ENCODE measurements at places on chromosomes 2 and 18. TPM values are rescaled to one million over a fixed set of nuclear protein-coding genes. Genes with fewer than 3 reads are reported as not detected.

Gene KIF1A
- total RNA-seq = 0.71 TPM

Gene HOXD10
- total RNA-seq = not detected

Gene UGT1A7
- total RNA-seq = not detected

- DNase-seq = no peak
These were observed 42.5 kb downstream of the SPATS2L start for GRCh38 chr2:200348897-200349563.

Gene SULT1C2
- not detected for total RNA-seq

DNA sequence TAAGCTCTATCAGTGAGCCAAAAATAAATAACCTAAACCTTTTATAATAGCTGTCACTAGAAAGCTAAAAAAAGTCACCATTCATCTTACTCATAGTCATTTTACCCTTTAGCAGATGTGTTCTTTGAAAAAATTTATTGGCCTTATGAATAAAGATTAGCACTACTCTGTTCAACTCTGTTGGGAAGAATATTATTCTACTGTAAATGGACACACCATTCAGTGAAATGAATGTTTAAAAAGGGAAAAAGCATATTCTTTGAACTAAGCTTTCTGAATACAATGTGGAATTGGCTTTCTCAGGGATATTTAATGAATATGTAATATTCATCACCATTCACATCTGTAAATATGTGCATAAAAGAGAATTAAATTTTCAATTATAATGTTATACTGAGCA lies 422.0 kb downstream of the CBLN2 start:
- DNase-seq = no peak

- no peak for DNase-seq
These were observed 380.9 kb upstream of the GYPC start for GRCh38 chr2:126275098-126275497.

- DNase-seq = no peak
These were observed 257.9 kb downstream of the THSD7B start for GRCh38 chr2:137023205-137023604.

- DNase-seq = no peak
These were observed 164.5 kb upstream of the DNMT3A start for GRCh38 chr2:25506226-25506625.

DNA sequence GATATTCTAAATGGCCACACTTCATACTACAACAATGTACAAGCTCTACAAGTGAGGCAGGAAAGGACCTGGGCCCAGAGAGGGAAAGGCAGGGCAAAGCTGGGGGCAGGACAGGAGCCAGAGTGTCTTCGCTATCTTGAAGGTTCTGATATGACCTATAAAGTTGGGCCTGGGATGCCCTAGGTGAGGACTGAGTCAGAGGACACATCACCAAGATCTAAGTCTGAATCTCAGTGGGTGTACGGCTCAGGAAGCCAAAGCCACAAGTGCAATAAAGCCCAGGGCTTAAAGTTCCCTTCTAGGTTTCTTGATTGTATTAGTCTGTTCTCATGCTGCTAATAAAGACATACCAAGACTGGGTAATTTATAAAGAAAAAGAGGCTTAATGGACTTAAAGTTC lies 219.1 kb downstream of the ALK start:
- no peak for DNase-seq

GRCh38 chr2:233867993-233868532 lies at the start of gene MSL3B:
Gene MSL3B, minus strand, starts transcription at chr2:233868386.
- peak; percentile 63 for DNase-seq

- DNase-seq = no peak
These were observed 254.0 kb downstream of the MEIS1 start for GRCh38 chr2:66688951-66689350.

GRCh38 chr2:239936838-239937581 lies 88.1 kb downstream of the NDUFA10 start:
- no peak for DNase-seq

Gene CXCR2
- total RNA-seq = 0.13 TPM

DNA sequence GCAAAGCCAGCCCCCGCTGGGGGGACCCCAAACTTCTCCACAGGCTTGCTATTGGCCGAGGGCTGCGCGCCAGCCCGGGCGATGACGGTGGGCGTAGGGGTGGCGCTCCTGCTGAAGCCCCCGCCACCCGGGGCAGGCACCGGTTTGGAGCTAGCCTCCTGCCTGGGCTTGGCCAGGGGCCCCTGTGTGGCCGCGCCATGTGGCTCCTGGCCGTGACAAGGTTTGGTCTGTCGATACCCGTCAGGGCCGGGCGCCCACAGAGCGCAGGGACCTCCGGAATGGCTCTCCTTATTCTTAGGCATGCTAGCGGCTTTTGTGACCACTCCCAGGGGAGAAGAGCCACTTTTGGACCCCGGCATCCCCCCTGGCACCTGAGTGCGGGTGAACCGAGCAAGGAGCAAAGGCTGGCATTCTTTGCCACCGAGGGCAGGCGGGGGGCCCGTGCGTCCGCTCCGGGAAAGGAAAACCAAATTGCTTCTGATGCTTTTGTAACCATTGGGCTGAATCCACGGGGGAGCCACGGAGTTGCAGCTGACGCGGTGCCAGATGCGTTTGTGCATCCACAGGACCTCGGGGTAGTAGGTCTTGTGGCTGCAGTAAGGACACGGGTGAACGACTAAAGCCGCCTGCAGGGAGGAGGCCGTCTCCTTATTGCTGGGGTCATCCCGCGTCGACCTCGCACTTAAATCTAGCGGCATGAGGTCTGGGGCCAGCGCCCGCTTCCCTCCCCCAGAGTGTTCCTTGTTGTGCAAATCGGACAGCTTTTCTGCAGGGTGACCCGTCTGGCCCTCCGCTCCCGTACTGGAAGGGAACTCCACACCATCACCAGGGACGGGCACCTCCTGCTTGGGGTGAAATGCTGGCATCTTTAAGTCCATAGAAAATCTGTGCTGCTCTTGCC lies 115.6 kb downstream of the ZNF516 start:
- no peak for DNase-seq

Gene SCYGR4
- not detected for total RNA-seq

Gene GAREM2
- 3.5 TPM for total RNA-seq

- no peak for DNase-seq
These were observed 16.2 kb upstream of the FHL2 start for GRCh38 chr2:105415007-105415406.

Gene UBXN2A
- 11.5 TPM for total RNA-seq

DNA sequence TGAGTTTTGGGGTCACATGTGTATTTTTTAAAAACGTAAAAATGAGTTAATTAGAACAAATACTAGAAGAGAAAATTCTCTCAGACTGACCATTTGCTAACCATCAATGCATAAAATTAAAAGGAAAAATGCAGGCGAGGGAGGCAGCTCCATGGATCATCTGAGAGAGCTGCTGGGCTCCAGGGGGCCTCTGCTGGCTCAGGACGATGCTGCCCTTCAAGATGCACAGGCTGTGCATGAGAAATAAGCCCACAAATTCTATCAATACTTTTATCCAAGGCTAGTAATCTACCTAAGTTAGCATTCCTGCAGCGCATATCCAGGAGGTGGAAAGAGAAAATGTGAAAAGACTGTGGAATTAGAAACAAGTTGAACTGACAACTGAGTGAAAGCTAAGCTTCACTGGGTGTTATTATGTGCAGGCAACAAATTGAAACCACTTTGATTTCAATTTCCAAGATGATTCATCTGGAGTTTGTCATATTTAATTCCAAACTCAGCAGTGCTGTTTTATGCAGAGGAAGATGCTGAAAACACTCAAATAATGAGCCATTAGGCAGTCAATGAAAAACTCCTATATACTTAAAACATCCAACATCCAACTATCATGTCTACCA lies 261.1 kb downstream of the NBAS start:
- no peak for DNase-seq

DNA sequence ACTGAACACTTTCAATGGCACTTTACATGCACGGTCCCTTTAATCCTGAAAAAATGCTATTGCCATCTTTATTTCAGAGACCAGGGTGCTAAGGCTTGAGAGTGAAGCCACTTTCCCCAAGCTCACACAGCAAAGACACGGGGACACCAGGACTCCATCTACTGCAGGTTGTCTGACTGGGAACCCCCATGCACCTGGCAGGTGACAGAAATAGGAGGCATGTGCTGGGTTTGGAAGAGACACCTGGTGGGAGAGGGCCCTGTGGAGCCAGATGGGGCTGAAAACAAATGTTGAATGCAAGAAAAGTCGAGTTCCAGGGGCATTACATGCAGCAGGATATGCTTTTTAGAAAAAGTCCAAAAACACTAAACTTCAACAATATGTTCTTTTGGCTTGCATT lies 5.2 kb upstream of the EHD3 start:
- no peak for DNase-seq

DNA sequence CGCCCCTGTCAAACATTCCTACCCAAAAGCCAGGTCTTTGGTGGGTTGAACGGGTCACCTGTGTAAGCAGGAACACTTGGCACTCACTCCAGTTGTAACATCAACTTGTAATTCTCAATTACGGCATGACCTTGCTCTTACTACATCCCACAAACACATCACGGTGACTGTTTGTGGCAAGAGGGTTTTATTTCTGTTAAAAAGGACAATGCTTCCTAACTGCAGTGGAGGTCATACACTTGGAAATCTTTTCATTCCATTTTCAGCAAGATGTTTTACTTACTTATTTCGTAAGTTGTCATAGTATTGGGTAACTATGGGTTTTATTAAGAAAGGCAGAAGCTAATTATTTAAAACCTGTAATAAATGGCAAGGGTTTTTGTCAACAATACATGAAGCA lies 126.1 kb downstream of the ZNF516 start:
- DNase-seq = no peak

Gene MYO7B
- 0.13 TPM for total RNA-seq
